ENCODE measurements at places on chromosomes 13 and 19.

GRCh38 chr19:38773469-38774177 is at the start of gene LGALS7:
Gene LGALS7 (minus strand): TSS chr19:38773517. CDS start chr19:38773492, 25 bp downstream.
- DNase-seq: no peak

- DNase-seq: no peak
These were observed 4.0 kb downstream of the COL5A3 start for GRCh38 chr19:10006335-10006708.

GRCh38 chr19:16516381-16516780 is 20.2 kb downstream of the C19orf44 start:
- DNase-seq: no peak

DNA sequence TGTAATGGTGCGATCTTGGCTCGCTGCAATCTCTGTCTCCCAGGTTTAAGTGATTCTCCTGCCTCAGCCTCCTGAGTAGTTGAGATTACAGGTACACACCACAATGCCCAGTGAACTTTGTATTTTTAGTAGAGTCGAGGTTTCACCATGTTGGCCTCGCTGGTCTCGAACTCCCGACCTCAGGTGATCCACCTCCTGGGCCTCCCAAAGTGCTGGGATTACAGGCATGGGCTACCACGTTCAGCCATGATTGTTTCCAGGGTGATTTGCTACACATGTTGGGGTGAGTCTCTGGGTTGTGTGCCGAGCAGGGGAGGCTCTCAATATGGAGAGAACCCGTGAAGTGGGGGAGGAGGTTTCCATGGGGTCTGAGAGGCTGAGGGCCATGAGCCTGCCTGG is 24.8 kb upstream of the CEACAM21 start:
- no peak for DNase-seq

DNA sequence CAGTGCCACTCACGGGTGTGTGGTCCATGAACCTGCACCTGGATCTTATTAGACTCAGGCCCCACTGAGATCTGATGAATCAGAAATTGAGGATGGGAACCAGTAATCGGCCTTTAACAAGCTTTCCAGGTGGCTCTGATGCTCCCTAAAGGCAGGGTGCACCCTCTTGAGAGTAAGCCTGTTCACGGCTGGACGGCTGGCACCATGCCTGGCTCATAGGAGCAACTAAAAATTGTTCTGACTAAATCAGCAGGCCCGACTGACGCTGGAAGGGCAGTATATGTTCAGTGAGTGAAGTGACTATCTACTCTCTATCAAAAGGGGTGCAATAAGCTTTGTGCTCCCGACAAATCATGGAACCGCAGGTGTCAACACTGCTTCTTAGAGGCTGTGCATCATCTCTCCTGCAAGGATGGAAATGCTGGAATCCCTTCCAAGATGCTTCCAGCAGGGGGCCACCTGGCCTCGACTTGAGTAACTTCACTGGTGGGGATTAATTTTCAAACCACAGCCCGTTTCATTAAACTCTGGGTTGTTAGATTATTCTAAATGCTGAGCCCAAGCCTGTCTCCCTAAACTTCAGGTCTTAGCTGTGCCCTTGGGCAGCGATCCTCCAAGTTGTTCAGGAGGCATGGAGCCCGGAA is 28.4 kb downstream of the TMTC4 start:
- DNase-seq: peak; percentile 18

GRCh38 chr13:102197193-102197592 is 204.7 kb downstream of the FGF14 start:
- DNase-seq: peak; percentile 0

DNA sequence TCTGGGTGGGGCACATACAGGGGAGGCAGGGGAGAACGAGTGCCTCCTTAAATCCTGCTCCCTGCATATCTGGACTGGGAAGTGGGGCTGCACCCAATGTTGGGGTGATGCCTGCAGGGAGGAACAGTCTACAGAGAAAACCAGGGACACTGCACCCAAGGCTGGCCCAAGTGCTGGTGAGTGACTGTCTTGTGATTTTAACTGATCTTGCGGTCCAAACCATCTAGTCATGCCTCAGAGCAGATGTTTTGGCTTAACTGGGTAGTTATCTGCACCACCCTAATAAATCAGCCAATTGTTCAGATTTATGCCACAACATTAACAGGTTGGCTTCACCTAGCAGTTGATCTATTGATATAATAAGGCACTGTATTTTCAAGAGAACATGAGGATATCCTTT is 219.2 kb upstream of the IRS2 start:
- no peak for DNase-seq

GRCh38 chr19:1066748-1067340 is at the start of gene ARHGAP45:
Gene ARHGAP45 (plus strand): TSS chr19:1067167. CDS start chr19:1067406, 239 bp downstream.
- DNase-seq: peak; percentile 74

DNA sequence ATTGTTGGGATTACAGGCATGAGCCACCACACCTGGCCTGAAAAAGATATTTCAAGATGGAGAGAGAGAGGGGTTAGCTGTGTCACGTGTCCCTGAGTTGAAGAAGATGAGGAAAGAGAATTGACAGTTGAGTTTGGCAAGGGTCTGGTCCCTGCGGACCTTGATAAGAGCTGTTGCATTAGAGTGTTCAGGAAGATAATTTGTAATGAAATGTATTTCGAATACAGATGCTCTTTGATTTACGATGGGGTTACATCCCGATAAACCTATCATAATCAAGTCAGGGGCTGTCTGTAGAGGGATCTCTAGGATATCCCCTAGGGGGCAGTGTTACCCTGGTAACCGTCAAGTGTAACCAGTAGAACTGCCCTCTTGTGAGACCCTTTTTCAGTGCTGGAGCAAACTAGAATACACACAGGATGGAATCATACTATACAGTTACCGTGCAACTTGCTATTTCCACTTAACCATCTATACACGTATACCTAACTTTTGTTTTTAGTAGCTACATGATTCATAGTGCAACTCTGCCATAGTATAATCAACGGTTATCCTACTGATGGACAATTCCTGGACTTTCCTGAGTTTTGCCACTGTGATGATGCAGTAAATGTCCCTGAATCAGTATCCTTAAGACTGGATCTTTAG is 1.5 kb upstream of the ELOF1 start:
- peak; percentile 77 for DNase-seq

DNA sequence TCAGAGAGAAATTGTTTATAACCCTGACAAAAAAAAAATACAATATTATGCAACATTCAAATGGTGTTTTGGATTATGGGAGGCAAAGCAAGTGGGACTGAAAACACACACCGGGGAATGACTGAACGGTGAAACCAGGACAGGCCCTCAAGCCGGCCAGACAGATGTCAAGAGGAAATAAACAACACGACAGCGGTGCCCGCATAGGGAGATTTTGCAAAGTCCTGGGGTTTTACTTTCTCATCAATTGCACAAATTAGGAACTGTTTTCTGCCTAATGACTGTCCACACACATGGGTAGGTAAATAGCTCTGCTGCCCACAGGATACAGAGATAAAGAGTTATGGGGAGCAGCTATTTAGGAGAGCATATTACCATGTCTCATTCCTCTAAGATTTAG is 134.5 kb downstream of the IRS2 start:
- DNase-seq: no peak

DNA sequence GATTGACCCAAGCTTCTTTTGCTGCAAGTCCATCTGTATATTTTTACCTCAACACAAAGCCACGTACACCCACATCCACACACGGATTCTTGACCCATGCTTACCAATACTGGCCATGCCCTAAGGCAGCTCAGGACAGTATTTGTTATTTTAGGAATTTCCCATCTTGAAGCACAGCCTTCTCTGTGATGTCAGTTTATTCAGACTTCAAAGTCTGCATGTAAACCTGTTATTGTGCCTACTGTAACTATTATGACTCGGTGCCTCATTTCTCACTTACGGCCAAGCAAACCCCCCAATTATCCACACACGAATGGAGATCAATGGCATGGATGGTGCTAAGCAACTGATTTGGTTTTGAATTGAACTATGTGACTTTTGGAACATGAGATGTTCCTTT is 17.5 kb downstream of the CLDN10 start:
- DNase-seq: no peak

DNA sequence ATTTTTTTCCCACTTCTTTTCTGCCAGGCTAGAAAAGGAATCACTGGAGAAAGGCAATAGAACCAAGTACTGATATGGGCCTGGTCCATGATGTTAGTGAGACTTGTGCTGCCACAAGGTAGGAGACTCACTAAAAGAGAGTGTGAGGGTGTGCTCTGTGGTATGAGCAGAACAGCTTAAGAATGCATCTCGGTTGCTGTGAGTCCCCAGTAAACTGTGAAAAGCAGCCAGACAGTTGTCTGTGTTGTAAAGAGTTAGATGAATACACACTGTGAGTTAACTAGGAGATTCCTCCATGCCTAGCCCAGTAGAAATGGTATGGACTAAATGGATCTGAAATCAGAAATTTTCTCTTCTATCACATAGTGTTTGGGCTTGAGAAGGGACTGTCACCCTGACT is 1177.3 kb upstream of the MIR17HG start:
- no peak for DNase-seq

DNA sequence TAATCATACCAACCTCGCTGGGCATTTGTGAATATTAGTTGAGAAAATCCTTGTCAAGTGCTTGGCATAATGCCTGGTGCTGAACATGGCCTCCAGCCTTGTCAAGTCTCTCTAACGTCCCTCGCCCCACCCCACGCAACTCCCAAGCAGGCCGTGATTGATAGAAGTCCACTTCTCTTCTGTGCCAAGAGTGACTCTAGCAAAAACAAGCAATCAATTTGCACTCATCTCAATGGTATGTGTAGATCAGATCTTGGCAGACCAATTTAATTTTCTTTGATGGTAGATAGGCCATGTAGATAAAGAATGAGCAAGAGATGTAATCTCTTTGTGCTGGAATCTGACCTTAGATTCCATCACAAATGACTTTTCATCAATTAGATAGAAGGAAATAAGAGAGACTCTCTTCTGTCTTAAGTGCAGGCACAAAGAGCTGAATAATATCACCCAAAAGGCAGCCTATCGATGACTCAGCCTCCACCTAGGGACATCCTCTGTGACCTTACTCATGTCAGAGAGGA is 31.0 kb upstream of the KATNAL1 start:
- no peak for DNase-seq

DNA sequence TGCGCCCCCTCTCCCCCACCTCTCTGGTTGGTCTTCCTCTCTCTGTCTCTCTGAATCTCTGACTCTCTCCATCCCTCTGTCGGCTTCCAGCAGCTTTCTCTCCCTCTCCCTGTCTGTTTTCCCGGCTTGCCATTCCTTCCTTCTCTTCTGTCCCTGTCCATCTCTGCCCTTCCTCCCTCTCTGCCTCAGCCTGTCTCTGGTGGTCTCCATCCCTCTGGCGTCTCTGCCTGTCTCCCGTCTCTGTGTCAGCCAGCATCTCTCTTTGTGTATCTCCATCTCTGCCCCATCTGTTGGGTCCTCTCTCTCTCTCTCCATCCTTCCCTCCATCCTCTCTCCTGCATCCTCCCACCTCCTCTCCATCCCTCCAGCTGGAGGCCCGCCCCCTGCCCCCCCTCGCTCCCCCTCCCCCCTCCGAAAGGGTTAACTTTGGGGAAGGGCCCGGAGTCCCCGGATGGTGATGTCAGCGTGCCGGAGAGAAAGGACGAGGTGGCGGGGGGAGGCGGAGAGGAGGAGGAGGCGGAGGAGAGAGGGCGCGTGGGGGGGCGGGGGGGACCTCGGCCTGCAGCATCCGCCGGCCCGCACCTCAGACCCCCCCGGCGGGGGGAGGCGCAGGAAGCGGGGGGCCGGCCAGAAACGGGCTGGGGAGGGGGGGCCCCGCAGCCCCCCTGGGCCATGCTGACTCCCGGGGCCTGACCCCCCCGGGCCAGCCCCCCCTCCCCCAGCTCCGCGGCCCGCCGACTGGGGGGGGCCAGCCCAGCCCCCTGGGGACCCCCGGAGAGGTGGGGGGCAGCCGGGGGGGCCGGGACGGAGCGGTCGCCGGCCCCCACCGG is at the start of gene BRSK1:
Gene BRSK1, plus strand, starts transcription at position 450 of the 830 bp plus-strand sequence. CDS start 446 bp downstream, outside the sequence.
- no peak for DNase-seq

DNA sequence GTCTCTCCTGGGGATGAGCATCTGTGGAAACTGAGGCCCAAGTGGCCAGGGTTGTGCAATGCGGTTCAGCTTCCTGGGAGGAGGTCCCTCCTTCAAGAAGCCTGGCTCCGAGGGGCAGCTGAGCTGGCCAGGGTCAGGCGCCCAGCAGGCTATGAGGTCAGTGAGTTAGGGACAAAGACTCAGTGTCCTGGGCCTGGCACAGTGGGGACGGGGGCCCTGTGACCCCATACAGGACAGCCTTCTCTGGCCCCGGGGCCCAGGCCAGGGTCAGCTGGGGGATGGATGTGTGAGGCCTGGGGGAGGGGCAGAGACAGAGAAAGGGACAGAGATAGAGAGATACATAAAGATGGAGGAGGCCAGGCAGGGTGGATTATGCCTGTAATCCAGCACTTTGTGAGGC is 3.0 kb upstream of the IL12RB1 start:
- no peak for DNase-seq

- DNase-seq: no peak
These were observed 452.6 kb upstream of the KLF12 start for GRCh38 chr13:74586847-74587246.

DNA sequence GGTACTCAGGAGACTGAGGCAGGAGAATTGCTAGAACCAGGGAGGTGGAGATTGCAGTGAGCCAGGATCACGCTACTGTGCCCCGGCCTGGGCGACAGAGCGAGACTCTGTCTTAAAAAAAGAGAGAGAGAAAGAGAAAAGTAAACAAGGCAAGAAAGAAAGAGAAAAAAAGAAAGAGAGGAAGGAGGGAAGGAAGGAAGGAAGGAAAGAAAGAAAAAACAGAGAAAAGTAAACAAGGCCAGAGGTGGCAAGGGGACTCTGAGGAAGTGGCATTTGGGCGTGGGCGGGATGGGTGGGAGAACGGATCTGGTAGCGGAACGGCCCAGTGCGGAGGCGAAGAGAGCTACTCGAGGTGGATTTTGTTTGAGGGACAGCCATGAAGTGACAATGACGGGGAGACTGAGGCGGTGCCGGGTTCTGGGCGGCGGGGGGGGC is 7.5 kb upstream of the ARRDC2 start:
- DNase-seq: no peak

DNA sequence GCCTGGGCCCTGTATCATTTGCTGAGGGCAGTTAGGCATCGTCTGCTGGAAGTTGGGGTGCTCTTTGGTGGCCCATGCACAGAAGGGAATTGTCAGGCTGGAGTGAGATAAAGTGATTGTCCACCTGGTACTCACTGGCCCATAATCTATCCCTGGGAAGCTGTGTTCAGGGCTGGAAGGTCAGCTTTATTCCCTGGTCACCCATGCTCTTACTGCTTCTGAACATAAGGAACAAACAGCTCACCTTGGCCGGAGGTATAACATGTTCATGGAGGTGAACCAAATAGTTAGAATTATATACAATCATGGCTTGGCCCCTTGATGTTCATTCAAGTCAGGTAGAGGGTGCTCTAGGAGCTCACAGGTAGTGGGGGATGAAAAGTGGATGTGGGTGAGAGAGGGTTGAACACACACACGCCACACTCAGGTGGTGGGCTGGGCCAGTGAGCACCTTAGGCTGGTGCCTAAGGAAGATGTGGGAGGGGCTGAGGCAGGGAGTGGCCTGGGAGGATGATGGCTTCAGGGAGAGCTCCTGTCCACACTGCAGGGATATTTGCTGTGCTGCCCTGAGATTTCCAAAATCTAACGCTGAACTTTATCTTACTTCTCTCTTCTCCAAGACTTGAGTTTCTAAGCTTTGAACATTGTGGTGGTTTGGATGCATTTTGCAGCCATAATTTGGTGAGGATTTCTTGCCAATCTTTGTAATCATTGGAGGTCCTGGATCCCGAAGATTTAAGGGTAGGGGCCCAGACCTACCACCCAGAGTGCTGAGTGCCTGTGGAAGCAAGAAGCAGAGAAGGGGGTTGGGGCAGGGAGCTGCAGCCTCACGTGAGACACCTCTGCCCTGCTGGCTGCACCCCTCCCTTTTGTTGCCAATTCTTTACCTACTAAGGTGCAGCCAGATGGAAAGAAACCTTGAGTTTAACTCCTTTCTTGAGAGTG is 420.6 kb downstream of the ZNF536 start:
- DNase-seq: no peak

Data from KBM-7 (cell line).